ENCODE measurements at places on chromosomes 11 and 22.

DNA sequence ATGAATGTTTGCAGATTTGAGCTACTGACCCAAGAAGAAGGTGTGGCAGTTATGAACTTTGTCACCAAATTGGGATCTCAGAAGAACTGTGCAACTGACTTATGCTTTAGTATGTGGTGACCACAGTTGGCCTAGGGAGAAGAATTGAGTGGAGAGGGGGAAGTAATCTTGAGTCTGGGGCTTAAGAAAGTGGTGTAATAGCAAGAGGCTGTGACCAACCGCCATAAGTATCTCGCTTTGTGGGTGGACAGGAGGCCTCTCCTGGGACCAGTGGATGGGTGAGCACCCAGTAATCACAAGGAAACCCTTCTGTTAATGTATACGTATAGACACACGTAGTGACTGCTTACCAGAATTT, 12.7 kb upstream of the IL10RA start:
- no peak for DNase-seq

DNA sequence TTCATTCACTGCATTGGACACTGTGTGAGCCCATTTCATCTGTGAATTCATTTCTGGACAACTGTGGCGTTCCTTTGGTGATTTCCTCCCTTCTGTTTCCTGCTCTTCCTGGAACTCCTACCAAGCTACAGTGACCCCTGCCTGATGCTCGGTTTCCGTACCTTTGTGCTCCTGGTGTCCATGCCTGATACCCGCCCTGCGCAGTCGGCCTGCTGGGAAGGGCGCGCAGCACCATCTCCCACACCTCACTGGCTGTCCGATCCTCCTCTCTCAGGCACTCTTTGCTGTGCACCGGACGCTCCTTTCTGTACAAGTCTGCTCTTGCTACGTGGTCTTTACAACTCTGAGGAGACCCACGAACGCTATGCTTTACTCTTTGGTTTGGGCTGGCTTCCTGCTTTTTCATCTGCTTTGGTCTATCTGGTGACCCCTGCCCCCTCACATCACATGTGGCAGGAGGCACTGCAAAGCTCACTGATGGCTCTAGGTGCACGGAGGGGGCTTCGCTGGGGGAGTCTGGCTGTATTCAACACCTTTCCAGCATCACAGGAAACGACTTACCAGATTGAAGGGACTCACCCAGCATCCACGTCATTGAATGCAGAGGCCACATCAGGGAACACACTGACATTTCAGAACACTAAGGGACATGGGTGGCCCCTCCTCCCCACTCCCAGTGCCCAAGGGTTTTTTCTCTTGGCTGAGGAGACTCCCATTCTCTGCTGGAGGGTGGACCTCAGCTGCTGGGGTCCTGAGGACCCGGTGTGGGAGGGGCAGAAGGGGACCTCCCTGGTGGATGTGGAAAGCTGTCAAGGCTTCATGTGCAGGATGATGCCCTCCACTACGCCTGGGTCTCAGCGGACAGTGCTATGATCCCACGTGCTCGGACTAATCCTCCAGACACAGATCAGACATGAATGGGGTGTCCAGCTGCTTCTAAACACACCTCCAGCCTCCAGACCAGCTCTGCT, 27.0 kb upstream of the MOB2 start:
- no peak for DNase-seq

DNA sequence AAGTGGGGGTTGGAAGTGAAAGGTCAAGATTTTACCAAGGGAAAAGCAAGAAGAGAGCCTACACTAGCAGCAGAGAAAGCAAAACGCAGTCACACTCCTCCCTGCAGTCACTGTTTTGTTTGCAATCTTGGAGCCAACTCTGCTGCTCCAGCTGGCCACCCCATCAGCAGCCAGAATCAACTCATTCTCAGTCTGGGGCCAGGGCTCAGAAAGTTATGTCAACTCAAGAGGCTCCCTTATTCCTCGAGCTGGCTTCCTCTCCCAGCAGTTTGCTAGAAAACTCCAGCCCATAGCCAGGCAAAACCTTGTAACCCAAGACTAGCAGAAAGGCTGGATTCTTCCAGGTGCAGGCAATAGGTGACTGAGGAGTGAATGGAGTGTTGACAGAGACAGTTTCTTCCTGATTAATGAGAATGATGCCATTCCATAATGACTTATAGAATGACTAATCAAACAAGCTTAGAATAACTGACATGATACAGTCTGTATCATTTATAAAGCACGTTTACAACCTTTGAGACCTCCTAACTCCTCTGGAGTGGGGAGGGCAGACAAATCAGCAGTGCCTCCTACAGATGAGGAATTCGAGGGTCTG, 53.4 kb downstream of the P4HA3 start:
- no peak for DNase-seq

- DNase-seq: no peak
Observed at GRCh38 chr11:120914021-120914420, 109.9 kb upstream of the TBCEL start.

DNA sequence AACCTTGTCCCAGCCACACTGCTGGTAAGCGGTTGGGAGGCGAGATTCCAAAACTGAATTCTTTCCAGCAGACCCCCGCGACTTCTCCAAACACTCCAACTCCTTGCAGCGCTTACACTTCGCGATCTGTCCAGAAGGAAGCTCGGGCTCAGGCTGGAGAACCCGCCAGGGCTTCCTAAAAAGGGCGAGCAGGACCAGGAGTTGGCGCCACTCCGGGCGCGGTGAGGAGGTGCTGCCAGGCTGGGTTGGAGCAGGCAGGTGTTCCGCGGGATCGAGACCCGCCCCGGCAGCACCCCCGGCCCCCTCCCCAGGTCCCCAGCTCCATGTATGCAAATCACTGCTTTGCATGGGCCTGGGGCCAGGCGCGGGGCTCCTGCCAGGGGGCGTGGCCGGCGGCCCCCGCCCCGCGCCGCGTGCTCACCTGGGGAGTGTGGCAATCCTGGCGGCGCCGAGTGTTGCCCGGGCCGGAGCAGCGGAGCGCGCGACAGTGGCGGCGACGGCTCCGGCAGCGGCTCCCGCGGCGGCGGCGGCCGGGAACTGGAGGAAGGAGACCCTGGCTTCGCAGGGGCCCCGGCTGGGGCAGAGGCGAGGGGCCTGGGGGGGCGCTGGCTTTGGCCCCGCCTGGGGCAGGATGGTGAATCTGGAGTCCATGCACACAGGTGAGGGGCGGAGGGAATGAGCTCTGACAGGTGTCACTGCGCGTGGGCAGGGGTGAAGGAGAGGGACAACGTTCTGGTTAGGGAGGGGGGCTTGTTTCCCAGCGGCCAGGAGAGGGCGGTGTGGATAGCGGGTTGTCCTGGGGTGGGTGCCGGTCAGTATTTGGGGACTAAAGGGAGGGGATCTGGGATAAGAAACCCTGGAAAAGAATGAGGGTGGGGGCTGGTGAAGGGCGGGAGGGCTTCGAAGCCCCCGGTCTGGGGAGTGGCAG, at the start of gene POU2F3:
POU2F3 (plus strand) TSS at position 428 of the 928 bp plus-strand sequence; CDS start at position 632, 204 bp downstream.
- DNase-seq: no peak

DNA sequence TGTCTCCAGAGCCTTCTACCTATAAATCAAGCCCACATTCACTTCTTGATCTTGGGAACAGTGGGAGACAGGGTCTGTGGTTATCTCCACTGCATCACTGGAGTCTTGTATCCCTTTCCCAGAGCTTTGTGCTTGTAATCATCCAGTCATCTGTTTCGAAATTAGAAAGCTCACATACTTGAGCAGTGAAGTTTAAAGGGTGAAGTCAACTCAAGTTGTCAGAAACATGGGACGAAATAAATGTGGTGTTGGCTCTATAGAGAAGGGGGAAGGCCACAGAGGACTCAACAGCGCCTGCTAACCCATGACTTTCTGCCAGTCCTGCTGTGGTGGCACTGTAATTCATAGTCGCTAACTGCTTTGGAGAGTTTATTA, 197.5 kb downstream of the DBX1 start:
- no peak for DNase-seq

DNA sequence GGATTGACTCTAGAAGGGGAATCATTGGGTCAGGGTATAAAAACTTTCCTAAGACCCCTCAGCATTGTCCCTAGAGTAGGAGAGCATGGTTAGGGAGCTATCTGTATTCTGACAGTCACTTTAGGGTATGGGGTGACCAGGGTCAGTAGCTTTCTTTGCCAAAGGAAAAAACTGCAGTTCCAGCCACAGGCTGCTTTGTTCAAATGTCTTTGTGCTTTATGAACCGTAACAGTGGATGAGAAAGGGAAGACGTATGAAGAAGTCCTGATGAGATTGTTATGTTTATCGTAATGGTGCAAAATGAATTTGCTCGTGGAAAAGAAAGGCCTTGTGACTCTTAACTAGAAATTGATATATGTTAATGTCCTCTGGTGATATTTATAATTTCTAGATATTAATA, 30.0 kb downstream of the CYB5R2 start:
- DNase-seq: no peak

DNA sequence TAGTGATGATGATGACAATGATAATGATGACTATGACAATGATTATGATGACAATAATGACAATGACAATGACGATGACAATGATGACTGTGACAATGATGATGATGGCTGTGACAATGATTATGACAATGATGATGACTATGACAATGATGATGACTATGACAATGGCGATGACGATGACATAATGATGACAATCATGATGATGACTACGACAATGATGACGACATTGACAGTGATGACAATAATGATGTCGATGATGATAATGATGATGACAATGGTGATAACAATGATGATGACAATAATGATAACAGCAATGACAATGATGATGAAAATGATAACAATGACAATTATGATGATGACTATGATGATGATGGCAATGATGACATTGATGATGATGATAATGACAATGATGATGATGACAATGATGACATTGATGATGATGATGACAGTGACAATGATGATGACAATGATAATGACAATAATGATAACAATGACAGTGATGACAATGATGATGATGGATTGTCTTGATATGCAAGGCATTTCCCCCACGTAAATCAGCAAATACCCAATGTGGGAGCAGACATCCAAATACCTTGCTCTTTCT, 37.7 kb downstream of the DHCR7 start:
- DNase-seq: no peak

- no peak for DNase-seq
Observed at GRCh38 chr11:133997554-133997953, 40.8 kb upstream of the IGSF9B start.

- no peak for DNase-seq
Observed at GRCh38 chr11:10600570-10601248, 32.2 kb upstream of the LYVE1 start.

DNA sequence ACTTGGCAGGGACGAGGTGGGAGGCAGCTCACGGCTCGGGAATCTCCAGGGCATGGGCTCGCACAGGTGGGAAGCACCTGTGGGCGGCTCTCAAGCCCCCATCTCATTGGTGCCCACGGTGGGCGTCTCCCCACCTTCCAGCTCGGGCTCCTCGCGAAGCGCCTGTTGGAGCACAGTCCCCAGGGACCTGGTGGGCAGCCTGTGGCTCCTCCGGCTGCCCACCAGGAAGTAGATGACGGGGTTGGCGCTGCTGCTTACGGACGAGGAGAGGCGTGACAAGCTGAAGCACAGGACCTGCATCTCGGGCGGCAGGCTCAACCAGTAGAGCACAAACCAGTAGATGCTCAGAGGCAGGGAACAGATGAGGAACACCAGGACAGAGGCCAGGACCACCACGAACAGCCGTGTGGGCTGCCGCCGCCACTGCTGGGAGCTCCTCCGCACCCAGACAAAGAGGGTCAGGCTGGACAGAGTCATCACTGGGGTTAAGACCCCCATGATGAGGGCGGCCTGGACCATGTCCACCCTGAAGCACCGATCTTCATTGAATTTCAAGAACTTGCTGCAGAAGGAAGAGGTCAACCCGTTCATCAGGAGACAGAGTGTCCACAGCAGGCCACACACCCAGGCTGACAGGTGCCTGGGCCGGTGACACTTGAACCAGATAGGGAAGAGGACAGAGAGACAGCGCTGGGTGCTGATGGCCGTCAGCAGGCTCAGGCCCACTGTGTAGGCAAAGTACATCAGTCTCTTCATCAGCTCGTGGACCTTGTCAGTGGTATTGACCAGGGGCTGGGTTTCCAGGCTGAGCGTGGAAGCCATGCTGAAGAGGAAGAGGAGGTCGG, 633 bp downstream of the MRGPRD start:
- DNase-seq: no peak

- DNase-seq: no peak
Observed at GRCh38 chr22:48237466-48238283, 1475.2 kb downstream of the TBC1D22A start.

GRCh38 chr11:16179676-16180075, 176.7 kb downstream of the SOX6 start:
- DNase-seq: no peak

DNA sequence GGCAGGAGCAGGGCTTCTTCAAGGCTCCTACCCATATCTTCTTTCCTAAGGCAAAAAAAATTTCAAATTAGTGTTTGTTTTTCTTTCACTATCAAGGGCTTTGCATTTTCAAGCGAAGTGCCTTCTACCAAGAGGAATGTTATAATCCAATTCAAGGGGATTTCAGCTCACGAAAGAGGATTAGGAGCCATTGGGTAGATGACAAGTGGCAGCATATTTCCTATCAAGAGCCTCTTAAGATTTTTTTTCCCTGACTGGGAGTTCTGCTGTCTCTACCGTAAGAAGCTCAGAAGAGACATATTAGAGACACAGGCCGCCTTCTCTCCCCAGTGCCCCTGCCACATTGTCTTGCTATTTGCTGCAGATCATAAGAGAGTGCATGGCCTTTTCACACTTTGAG, 55.9 kb upstream of the BMAL1 start:
- no peak for DNase-seq

DNA sequence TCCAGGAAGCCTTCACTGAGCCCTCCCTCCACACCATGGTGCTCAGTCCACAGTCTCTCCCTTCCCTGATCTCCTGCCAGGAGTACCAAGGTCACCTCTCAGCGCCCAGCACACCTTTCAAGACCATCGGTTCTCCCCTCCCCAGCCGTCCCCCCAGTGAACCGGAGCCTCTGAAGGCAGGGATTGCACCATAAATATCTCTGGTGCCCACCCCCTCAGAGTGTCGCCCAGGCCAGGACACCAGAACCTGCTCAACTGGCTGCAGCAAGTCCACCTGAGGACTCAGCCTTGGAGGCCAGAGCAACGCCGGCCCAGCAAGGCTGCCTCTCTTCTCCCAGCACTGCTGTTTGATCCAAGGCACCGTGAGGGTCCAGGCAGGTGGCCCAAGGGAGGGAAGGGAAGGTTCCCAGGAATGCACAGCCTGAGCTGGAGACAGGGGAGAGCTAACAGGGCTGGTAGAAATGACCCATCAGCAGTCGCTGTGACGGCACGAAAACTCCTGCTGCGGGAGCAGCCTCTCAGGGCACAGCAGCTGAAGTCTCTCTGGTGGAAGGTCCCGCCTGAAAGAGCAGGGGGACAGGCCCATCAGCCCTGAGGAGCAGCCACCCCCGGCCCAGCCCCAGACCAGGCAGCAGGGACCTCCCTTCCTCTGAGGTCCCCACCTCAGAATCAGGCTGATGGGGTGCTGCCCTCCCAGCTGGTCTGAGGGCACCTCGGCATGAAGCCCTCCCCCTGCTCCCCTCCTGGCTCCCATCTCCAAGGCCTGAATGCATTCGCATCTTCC, 80.3 kb downstream of the BUD13 start:
- no peak for DNase-seq

GRCh38 chr11:23680488-23681230, 816.2 kb upstream of the LUZP2 start:
- no peak for DNase-seq

Data from spinal cord (tissue), 10 donors.